ENCODE measurements at places on chromosomes 12 and 14. TPM values are rescaled to one million over a fixed set of nuclear protein-coding genes. Genes with fewer than 3 reads are reported as not detected.
A peak's percentile ranks its signal among the peaks of the same experiment; 100 is the strongest.

The RECQL gene
- 22.0 TPM for total RNA-seq

The ANAPC5 gene
- 171 TPM for total RNA-seq

The TMEM120B gene
- 18.5 TPM for total RNA-seq

The LMNTD1 gene
- not detected for total RNA-seq

The CABP1 gene
- total RNA-seq, result not detected

The CGRRF1 gene
- total RNA-seq, result 31.3 TPM

GRCh38 chr12:70002097-70002911, 177.3 kb downstream of the MYRFL start:
- DNase-seq, result no peak
- peaks cover 10% of the 10 kb centered on the region for H3K4me1 ChIP-seq
- no peaks in the 10 kb centered on the region for H3K36me3 ChIP-seq
- no peaks in the 10 kb centered on the region for H3K27me3 ChIP-seq

- no peak for DNase-seq
- H3K4me3 ChIP-seq, result no peak overlapping the region
- H3K27me3 ChIP-seq, result no peaks in the 10 kb centered on the region
Measured at GRCh38 chr14:68418174-68419118, 374.4 kb downstream of the ZFP36L1 start.

DNA sequence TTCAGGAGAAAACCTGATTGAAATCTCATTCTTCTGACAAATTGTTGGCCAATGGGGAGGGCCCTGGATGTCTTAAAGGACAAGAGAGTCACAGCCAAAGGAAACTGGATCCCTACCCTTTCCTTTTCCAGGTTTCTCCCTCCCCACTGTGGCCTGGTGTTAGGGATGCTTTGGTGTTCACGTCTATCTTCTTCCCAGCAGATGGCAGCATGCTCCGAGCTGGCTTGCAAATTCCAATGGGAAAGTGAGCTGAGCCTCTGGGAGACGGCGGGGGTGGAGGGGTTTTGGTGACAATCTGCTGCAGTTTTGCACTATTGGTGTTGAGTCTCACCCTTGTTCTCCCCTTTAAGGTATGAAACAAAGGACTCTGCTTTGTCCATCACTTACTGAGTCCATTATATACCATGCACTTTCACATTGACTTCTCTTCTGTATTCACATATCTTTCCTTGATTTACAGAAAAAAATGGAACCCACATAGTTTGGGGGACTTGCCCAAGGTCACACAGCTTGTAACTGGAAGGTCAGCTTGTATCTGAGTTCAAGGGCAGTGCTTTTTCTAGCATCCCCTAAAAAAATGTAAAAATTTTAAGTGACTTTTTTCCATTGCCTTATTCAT, 39.3 kb downstream of the CCDC177 start:
- H3K4me1 ChIP-seq, result peaks cover 25% of the 10 kb centered on the region
- peak; percentile 71 for DNase-seq
- H3K4me3 ChIP-seq, result no peak overlapping the region
- H3K36me3 ChIP-seq, result no peaks in the 10 kb centered on the region
- no peak overlapping the region for H3K27ac ChIP-seq

DNA sequence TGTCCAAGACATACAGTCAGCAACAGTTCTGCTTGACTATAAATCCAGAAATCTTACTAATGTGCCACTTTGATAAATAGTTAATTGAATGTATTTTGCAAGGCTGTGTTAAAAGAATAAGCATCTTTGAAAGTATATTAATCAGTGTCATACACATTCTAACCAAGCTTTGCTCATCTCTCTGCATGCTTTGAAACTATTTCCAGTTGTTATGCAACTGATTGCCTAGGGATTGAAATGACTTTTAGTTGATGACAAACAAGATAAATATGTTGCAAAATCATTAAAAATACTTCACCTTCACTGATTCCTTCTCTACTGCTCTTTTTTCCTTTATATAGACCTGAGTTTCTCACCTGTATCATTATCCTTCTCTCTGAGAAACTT, 91.3 kb downstream of the AEBP2 start:
- H3K4me1 ChIP-seq, result peaks cover 19% of the 10 kb centered on the region
- no peaks in the 10 kb centered on the region for H3K36me3 ChIP-seq
- no peak overlapping the region for H3K4me3 ChIP-seq
- no peak overlapping the region for H3K27ac ChIP-seq
- no peaks in the 10 kb centered on the region for H3K27me3 ChIP-seq

GRCh38 chr12:115828168-115828567, 449.3 kb downstream of the MED13L start:
- H3K27ac ChIP-seq, result no peak overlapping the region
- DNase-seq, result no peak
- peaks cover 5% of the 10 kb centered on the region for H3K4me1 ChIP-seq
- no peak overlapping the region for H3K4me3 ChIP-seq
- H3K36me3 ChIP-seq, result no peaks in the 10 kb centered on the region

DNA sequence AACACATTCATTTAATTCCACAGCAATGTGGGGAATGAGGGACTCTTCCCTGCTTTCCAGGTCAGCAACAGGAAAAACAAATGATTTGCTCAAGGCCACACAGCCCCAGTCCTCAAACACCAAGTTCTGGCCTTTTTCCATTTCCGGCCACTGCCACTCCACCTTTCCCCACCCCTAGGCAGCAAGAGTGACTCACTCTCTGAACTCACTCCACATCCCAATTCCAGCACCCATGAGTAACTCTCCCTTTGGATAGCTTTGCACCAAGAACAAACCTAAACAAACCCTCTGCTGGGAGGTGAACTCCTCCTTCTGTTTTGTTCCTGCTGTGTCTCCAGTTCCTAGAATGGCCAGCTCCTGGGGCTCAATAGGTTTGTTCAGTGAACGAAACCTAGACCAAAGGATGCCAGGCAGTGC, 30.4 kb upstream of the PLEKHG6 start:
- H3K36me3 ChIP-seq, result no peaks in the 10 kb centered on the region
- H3K27ac ChIP-seq, result peak overlapping the region; percentile 95
- H3K4me1 ChIP-seq, result peaks cover 54% of the 10 kb centered on the region
- H3K4me3 ChIP-seq, result peak overlapping the region; percentile 45

GRCh38 chr12:47139000-47139681, 59.4 kb upstream of the AMIGO2 start:
- no peak for DNase-seq
- no peak overlapping the region for H3K4me3 ChIP-seq
- H3K36me3 ChIP-seq, result no peaks in the 10 kb centered on the region
- no peak overlapping the region for H3K27ac ChIP-seq
- H3K27me3 ChIP-seq, result no peaks in the 10 kb centered on the region

DNA sequence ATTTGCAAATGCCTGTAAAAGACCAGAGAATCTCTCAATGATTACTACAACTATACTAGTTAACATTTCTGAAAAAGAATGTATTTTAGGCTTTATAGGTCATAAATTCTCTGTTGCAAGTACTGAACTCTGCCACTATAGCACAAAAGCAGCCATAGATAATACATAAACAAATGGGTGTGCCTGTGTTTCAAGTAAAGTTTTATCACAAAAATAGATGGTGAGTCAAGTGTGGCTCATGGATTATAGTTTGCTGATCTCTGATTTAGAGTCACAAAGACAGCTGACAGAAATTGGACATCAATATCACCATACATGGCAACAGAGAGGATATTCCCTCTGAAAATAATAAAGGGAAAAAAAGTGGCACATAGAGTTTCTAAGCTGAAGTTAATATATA, 68.1 kb downstream of the FSCB start:
- peak; percentile 66 for DNase-seq
- H3K4me1 ChIP-seq, result peaks cover 8% of the 10 kb centered on the region
- H3K4me3 ChIP-seq, result no peak overlapping the region
- no peaks in the 10 kb centered on the region for H3K36me3 ChIP-seq
- no peaks in the 10 kb centered on the region for H3K27me3 ChIP-seq

GRCh38 chr12:54428050-54429013, 9.3 kb upstream of the ITGA5 start:
- DNase-seq, result no peak
- no peaks in the 10 kb centered on the region for H3K27me3 ChIP-seq
- no peak overlapping the region for H3K27ac ChIP-seq
- H3K36me3 ChIP-seq, result no peaks in the 10 kb centered on the region
- H3K4me1 ChIP-seq, result peaks cover 47% of the 10 kb centered on the region
- no peak overlapping the region for H3K4me3 ChIP-seq

DNA sequence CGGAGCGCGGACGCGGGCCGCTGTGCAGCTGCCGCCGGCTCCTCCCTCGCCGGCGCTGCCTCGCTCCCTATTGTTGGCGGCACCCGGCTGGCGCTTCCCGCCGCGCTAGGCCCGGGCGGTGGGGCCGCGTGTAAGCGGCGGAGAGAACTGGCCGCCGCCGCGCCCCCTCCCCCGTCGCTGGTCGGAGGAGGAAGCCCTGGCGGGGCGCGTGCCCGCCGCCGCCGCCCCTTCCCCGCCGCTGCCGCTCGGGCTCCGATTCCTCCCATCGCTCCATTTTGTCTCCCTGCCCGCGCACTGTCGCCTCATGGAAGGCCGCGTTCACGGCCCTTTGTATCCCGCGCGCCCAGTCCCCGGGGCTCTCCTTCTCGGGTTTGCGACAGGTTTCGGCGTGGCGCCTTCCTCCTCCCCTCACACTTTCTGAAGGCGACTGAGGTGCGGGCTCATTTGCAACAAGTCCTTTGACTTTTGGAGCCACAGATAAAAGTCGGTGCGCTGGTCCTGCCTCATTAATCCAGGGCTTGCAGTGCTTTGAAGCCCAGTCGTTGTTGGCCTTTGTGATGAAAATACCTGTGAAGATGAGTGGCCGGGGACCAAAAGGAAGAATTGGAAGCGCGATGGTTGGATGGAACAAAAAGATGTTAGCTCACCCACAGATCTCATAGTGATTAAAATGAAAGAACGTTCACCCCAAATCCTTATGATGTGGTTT, 707 bp downstream of the CPSF6 start:
- H3K36me3 ChIP-seq, result no peaks in the 10 kb centered on the region
- H3K27me3 ChIP-seq, result no peaks in the 10 kb centered on the region
- peak; percentile 29 for DNase-seq
- H3K4me1 ChIP-seq, result peaks cover 13% of the 10 kb centered on the region
- peak overlapping the region; percentile 100 for H3K4me3 ChIP-seq
- H3K27ac ChIP-seq, result peak overlapping the region; percentile 28

DNA sequence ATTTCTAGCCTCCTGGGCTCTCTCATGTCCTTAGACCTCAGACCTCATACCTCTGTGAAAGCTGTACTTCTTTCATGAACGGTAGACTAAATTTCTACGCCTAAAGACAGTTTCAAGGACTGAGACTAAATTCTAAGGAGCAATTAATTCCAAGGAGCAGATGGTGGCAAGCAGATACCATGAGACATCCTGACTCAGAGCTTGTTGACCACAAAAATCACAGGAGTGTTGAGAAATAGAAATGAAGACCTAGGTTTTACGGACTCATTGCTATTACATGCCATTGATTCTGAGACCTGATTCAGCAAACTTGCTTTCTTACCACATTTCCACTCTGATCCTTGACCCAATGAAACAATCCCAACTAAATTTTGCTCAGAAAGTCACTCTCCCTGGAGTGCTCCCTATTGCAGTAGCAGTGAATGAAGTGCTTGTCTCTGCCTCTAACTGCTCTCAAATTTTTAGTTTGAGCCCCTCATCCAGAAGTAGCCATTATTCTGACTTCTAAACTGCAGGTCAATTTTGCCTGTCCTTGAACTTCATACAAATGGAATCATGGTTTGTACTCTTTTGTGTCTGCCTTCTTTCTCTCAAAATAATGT, 52.0 kb downstream of the PEX5 start:
- no peaks in the 10 kb centered on the region for H3K4me1 ChIP-seq
- H3K27ac ChIP-seq, result no peak overlapping the region
- H3K4me3 ChIP-seq, result no peak overlapping the region

DNA sequence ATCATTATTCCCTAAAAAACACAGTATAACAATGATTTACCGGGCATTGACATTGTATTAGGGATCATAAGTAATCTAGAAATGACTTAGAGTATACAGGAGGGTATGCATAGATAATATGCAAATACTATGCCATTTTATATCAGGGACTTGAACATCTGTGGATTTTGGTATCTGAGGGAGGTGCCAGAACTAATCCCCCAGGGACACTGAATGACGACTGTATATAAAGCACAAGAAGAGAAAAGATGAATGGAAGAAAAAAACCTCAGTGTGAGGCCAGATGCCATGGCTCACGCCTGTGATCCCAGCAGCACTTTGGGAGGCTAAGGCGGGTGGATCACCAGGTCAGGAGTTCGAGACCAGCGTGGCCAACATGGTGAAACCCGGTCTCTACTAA, 25.5 kb upstream of the COX6A1 start:
- no peak for DNase-seq
- H3K27ac ChIP-seq, result no peak overlapping the region
- no peaks in the 10 kb centered on the region for H3K4me1 ChIP-seq
- no peaks in the 10 kb centered on the region for H3K36me3 ChIP-seq
- H3K27me3 ChIP-seq, result no peaks in the 10 kb centered on the region

DNA sequence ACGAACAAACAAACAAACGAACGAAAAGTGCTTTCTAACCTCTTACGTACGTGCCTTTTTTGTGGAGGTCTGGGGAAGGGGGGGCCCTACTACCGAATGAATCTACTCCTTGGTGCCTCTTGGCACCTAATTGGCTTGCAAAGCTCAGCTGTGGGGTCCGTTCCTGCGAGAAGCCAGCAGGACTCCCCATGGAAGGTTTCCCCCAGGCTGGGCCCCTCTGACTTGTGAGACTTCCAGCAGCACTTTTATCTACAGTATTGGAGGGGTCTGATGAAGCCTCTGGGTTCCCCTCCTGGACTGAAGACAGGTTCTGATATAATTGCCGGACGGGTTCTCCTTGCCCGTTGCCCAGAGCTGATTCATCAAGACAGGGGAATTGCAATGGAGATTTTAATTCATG, 1.2 kb upstream of the TMEM106C start:
- H3K4me3 ChIP-seq, result no peak overlapping the region
- H3K36me3 ChIP-seq, result peaks cover 8% of the 10 kb centered on the region
- DNase-seq, result no peak
- no peaks in the 10 kb centered on the region for H3K27me3 ChIP-seq
- H3K4me1 ChIP-seq, result peaks cover 16% of the 10 kb centered on the region

DNA sequence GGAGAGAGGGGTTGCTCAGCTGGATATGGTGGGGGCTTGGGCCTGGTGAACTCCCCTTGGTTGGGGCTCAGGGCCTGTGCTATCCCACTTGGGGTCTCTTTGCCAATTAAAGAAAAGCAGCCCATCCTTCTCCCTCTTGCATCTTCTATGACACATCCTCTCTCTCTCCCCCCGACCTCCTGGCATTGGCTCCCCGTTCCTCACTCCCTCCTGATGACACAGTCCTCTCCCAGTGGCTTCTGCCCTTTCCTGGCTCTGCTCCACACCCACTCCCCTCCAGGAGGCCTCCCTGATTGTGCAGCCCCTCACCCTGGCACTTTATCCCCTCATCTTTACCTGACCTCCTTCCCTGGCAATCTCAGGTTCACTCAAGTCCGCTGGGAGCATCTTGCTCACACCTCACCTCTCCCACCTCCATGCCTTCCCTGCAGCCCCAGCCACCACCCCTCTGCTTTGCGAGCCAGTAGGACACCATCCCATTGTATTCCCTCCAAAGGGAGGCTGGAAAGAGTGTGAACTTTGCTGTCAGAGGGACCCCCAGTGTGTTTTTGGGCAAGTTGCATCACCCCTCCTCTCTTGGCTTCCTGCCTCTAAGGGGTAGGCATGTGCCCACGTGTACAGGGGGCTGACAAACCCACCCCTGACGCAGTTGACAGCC, 10.7 kb downstream of the KRT80 start:
- no peak overlapping the region for H3K27ac ChIP-seq
- H3K4me1 ChIP-seq, result peaks cover 38% of the 10 kb centered on the region
- no peak for DNase-seq
- H3K27me3 ChIP-seq, result no peaks in the 10 kb centered on the region
- peaks cover 62% of the 10 kb centered on the region for H3K36me3 ChIP-seq
- no peak overlapping the region for H3K4me3 ChIP-seq

Data from PC-3 (cell line).